ENCODE measurements at places on chromosomes 4 and X.

GRCh38 chrX:56783450-56783831 is 54.4 kb downstream of the NBDY start:
- no peak for DNase-seq

- no peak for DNase-seq
These were observed 16.8 kb upstream of the IGSF1 start for GRCh38 chrX:131305926-131306325.

GRCh38 chrX:64182208-64182607 is 23.3 kb downstream of the AMER1 start:
- DNase-seq: no peak

GRCh38 chr4:1780435-1780834 is 12.7 kb upstream of the FGFR3 start:
- no peak for DNase-seq

Data from AML-193 (cell line).